NAMALWA (cell line): ENCODE measurements at places on chromosomes 16 and 17.

GRCh38 chr16:17515421-17516210 is 44.9 kb upstream of the XYLT1 start:
- no peak for DNase-seq

- DNase-seq: peak; percentile 68
These were observed 153.8 kb downstream of the SNX11 start for GRCh38 chr17:48261297-48261880.

DNA sequence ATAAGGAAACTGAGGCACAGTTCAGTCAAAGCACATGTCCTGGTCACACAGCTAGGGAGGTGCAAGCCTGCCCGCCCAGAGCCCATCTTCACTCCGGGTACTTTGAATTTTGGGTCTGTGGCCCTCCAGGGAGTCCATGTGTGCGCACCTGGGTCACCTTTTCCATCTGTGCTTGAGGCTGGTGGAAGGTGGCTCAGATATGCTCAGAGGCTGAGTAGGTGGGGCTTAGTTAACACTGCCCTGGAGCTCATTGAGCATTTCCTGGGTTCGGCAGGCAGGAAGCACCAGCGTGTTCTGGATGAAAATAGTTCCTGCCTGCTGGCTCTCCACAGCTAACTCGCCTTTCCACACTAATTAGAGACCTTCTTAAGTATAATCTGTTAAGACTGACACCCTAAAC is 19.2 kb downstream of the FAM234A start:
- no peak for DNase-seq

- DNase-seq: no peak
These were observed 238.0 kb upstream of the AXIN2 start for GRCh38 chr17:65799454-65799853.

DNA sequence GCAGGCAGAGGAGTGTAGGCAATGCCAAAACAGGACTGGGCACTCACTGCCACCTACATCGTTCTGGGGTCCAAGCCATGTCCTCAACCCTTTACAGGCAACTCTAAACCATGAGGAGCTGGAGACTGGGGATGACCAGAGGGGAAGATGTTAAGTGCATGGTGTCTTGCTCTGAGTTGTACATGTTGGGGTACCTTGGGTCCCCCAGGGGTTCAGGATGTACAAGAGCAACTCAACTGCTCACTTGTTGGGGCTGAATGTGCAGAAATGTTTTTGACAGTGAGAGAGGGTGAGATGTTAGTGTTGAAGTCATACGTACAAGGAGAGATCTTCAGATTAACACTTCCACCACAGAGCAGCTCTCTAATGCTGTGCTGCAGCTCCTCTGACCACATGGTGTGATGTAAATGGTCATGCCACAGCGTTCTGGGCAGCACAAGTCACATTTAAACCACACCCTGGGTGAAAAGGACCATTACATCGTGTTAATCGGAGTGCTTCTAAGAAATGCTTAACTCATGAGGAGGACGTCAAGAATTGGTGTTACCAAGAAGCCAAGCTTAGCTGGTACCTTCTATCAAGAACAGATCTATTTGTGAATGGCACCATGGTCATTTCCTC is 2.4 kb downstream of the CCL18 start:
- DNase-seq: no peak

- no peak for DNase-seq
These were observed 3.9 kb upstream of the DNASE1L2 start for GRCh38 chr16:2232094-2232990.

- peak; percentile 20 for DNase-seq
These were observed 30.1 kb downstream of the VPS35 start for GRCh38 chr16:46658925-46659324.

GRCh38 chr17:49227436-49228261 is 2.9 kb downstream of the PHOSPHO1 start:
- peak; percentile 87 for DNase-seq

GRCh38 chr17:7523033-7523432 is 25.8 kb upstream of the TNFSF12 start:
- no peak for DNase-seq

GRCh38 chr17:40602445-40603443 is 37.5 kb upstream of the CCR7 start:
- no peak for DNase-seq

GRCh38 chr16:11630046-11630767 is 38.0 kb upstream of the SNN start:
- DNase-seq: no peak

GRCh38 chr17:13885953-13886889 is 183.1 kb upstream of the COX10 start:
- no peak for DNase-seq

DNA sequence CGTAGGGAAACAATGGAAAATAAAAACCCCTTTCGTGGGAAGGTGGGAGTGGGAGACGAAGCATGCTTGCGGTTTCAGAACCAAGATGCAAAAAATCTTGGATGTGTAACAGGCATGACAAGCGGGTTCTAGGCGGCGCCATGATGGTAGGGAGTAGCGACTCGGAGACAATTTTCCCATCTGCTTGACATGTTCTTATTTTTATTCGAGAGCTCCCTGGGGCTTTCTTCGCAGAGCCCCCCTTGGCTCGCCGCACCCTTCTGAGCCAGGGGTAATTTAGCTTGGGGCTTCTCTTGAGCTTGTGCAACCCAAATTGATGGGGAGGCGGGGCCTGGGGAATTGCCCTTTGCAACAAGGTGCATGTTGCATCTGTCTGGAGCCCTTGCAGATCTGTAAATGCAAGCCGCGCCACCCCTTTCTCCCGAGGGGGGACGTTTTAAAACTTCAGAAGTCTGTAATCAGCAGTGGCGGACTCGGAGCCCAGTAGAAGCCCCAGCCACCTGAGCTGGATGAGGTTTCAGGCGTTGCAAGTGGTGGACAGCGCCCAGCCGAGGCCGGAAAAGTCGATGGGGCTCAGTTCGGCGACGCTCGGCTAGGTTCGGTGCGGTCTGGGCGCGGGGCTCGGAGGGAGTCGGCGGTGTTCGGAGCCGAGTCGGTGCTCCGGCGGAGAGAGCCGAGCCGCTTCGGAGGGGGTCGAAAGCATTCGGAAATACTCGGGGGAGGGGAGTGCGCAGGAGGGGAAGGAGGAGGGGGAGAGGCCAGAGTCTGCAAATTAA is 2.9 kb downstream of the GNAO1 start:
- no peak for DNase-seq

DNA sequence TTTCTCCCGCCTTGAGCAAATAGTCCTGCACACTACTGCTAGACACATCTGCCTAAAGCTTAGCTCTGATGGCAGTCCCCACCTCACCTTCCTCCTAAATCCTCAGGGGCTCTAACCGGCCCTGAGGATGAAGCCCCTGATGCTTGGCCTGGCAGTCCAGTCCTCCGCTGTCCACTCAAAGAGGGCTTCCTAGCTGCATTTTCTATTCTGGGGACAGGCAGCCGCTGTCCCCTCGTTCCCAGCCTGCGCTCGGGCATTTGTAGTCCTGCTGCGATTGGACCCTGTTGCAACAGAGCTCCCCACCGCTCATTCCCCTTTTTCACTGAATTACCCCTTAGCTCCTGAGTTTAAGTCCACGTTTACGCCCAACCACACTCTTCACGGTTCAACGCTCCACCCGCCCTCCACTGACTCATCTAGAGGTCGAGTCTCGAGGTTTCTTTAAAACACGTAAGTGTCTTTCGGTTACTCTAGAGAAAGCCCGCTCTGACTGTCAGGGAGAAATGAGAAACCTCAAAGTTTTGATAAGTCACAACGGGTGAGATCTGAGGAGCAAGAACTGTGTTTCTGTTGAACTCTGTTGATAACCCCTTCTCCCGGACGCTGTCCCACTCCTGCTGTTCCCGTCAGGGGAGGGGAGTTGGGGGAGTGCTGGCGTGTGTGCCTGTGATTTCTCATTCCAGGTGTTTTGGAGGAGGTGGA is 4.5 kb downstream of the CCR7 start:
- peak; percentile 65 for DNase-seq

- no peak for DNase-seq
These were observed 6.7 kb downstream of the HSPB9 start for GRCh38 chr17:42129109-42129837.

DNA sequence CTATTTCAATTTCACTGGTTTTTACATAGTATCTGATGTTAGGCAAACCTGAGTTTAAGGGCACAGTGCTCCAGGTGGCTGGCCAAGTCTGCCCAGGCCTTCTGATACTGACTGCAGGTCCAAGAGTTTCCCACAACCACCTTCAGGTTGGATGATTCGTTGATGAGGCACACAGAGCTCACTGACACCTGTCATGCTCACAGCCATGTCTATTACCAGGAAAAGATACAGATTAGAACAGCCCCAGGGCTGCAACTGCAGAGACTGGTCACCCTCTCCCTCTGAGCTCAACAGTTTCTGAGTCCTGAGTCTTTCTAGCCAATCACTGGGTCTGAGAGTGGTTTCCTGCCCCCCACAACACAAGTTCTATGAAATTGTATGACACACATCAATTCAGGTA is 37.2 kb downstream of the MEAK7 start:
- no peak for DNase-seq

GRCh38 chr17:31549121-31549524 is 157.6 kb downstream of the RAB11FIP4 start:
- peak; percentile 70 for DNase-seq
